HepG2 (cell line): ENCODE measurements at places on chromosomes 3 and 15. TPM values are rescaled to one million over a fixed set of nuclear protein-coding genes. Genes with fewer than 3 reads are reported as not detected.

IGSF10 gene
- not detected in 2 replicates for total RNA-seq

GRCh38 chr3:134370611-134371531 lies 3.4 kb downstream of the AMOTL2 start:
- no peak overlapping the region for H3K27ac ChIP-seq
- H3K36me3 ChIP-seq = peaks cover 61% of the 10 kb centered on the region
- no peak for DNase-seq
- H3K4me1 ChIP-seq = peaks cover 74% of the 10 kb centered on the region
- no peak overlapping the region for H3K4me3 ChIP-seq

NEK10 gene
- 14.2 and 15.0 TPM in 2 replicates for total RNA-seq

GRCh38 chr3:107409365-107409764 lies 32.1 kb downstream of the CCDC54 start:
- no peak for DNase-seq
- H3K4me3 ChIP-seq = no peak overlapping the region
- no peak overlapping the region for H3K27ac ChIP-seq
- no peaks in the 10 kb centered on the region for H3K36me3 ChIP-seq

GRCh38 chr3:111653766-111654165 lies 58.6 kb upstream of the ZBED2 start:
- H3K4me1 ChIP-seq = peaks cover 10% of the 10 kb centered on the region
- no peak overlapping the region for H3K4me3 ChIP-seq
- DNase-seq = no peak
- H3K36me3 ChIP-seq = no peaks in the 10 kb centered on the region
- no peak overlapping the region for H3K27ac ChIP-seq
- no peaks in the 10 kb centered on the region for H3K27me3 ChIP-seq

- H3K27me3 ChIP-seq = no peaks in the 10 kb centered on the region
- no peaks in the 10 kb centered on the region for H3K4me1 ChIP-seq
- DNase-seq = no peak
Observed at GRCh38 chr3:121870717-121871116, 23.5 kb upstream of the SLC15A2 start.

DNA sequence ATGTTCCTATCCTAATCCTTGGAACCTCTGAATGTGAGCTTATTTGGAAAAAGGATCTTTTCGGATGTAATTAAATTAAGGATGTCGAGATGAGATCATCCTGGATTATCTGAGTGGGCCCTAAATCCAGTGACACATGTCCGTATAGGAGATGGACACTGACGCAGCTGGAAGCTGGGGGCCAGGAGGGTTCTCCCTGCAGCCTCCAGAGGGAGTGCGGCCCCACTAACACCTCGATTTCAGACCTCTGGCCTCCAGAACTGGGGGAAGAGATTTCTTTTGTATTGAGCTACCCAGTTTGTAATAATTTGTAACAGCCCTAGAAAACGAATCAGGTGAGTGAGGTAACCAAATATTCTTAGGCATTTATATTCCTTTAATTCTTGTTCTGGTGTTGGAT lies 2.5 kb downstream of the DNAJB8 start:
- no peaks in the 10 kb centered on the region; the same call in 1 of the 2 replicates for H3K4me1 ChIP-seq
- no peak overlapping the region for H3K27ac ChIP-seq
- no peak overlapping the region for H3K4me3 ChIP-seq
- H3K27me3 ChIP-seq = peaks cover 15% of the 10 kb centered on the region

DNA sequence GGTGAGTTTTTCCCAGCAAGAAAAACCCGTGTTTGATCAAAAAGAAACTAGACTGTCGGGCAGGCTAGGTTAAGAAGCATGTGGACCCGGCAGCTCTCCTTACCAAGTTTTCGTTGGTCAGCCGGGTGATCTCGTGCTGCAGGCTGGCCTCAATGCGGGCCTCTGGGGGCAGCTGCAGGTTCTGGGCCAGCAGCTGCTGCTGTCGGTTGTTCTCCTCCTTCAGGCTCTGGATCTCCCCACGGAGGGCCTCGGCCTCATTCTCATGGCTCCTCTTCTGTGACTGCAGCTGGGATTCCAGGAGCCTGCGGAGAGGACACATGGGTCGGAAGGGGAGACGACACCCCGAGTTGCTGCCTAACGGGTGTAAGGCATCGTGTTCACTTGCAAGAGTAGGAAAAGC lies 44.5 kb upstream of the MYO5C start:
- no peaks in the 10 kb centered on the region for H3K36me3 ChIP-seq
- no peaks in the 10 kb centered on the region; the same call in 1 of the 2 replicates for H3K27me3 ChIP-seq
- peaks cover 35% of the 10 kb centered on the region for H3K4me1 ChIP-seq
- DNase-seq = no peak

- no peaks in the 10 kb centered on the region for H3K27me3 ChIP-seq
- peaks cover 66% of the 10 kb centered on the region for H3K4me1 ChIP-seq
- H3K27ac ChIP-seq = no peak overlapping the region
- H3K4me3 ChIP-seq = peak overlapping the region; percentile 93
- DNase-seq = no peak
Observed at GRCh38 chr15:63190769-63191649, 1.6 kb downstream of the RAB8B start.

- H3K27me3 ChIP-seq = no peaks in the 10 kb centered on the region
- H3K36me3 ChIP-seq = no peaks in the 10 kb centered on the region
- DNase-seq = no peak
- no peak overlapping the region for H3K4me3 ChIP-seq
- H3K4me1 ChIP-seq = no peaks in the 10 kb centered on the region
Observed at GRCh38 chr3:62446337-62446940, 73.1 kb upstream of the FEZF2 start.

- H3K27ac ChIP-seq = no peak overlapping the region
- H3K4me1 ChIP-seq = peaks cover 19% of the 10 kb centered on the region
- no peak overlapping the region for H3K4me3 ChIP-seq
- H3K36me3 ChIP-seq = no peaks in the 10 kb centered on the region
- no peak for DNase-seq
Observed at GRCh38 chr15:39194106-39194830, 386.6 kb upstream of the THBS1 start.

PIGZ gene
- total RNA-seq = 2.2 and 4.7 TPM in 2 replicates

DNA sequence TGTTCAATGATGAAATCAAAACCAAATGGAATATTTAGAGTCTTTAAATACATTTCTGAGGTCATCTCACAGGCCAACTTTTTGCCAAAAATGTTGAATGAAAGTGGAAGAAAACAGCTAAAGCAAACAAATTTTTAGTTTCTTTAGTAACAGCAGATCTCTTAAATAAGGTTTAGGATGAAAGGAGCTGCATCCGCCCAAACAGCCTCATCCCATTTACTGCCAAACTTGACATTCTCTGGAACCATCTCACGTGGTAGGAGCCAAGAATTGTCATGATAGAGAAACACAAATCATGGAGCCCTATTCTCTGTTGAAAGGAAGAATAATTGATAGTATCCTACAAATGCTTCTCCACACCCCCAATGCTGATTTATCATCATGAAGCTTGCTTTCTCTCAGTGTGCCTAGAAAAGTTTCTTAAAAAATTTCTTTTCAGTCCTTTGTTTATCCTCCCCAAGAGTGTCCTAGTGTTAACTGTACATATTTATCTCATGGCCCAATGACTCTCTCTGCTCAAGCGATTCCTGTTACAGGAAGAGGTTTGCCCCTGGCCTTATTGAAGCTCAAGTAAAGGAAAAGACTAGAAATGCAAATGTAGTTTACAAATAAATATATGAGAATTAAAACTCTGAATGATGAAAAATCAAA lies 23.4 kb downstream of the SLC9A9 start:
- no peaks in the 10 kb centered on the region for H3K36me3 ChIP-seq
- no peaks in the 10 kb centered on the region for H3K27me3 ChIP-seq
- DNase-seq = no peak
- no peak overlapping the region for H3K27ac ChIP-seq
